ENCODE measurements at places on chromosomes 3 and 15.

- no peak for DNase-seq
Observed at GRCh38 chr3:124879337-124879680, 7.9 kb downstream of the ITGB5 start.

DNA sequence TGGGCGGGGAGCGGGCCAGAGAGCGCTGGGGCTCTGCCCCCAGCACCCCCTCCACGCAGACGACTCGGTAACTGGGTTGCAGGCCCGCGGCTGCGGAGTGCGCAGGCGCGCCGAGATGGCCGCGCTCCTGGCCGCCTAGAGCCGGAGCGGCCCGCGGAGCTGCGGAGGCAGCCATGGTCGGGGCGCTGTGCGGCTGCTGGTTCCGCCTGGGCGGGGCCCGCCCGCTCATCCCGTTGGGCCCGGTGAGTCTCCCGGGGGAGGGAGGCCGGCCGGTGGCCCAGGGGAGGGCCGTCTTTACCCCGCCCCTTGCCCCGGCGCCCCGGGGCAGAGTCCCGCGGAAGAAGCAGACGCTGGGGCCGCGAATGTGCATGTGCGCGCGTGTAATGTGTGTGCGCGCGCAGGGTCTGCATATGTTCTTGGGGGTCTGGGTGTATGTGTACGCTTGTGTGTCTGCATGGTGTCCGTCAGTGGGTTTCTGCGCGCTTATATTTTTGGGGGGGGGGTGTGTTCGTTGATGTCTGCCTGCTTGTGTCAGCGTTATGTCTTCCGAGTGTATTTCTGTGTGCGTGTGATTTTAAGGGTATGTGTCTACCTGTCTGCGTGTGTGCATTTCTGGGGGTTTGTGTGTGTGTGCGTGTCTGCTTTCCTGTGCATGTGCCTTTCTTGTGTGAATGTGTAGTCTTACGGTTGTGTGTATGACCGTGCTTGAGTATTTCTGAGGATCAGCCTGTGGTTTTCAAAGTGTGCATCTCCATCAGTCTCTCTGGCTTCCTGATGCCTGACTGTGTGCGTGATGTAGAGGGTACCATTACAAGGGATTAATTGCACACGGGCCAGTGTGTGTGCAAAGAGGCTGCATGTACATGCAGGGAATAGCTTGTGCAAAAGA is at the start of gene ABHD14A:
TSS of gene ABHD14A (plus strand) at position 102 of the 889 bp plus-strand sequence. CDS start at position 174, 72 bp downstream.
- DNase-seq: peak; percentile 88

DNA sequence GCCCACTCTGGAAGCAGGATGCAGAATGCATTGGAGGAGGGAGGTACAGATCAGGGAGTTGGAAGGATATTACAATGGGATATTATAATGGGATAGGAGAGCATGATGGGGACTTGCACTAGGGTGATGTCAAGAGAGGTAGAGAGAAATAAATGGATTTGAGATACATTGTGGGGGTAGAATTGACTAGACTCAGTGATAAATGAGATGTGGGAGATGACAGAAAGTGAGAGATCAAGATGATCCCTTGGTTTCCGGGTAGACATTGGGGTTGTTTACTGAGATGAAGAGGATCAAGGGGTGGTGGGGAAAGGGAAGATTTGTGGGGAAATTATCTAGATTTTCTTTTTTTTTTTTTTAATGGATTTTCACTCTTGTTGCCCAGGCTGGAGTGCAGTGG is 42.7 kb downstream of the BFSP2 start:
- no peak for DNase-seq

GRCh38 chr3:160948273-160948672 is 156.9 kb downstream of the B3GALNT1 start:
- no peak for DNase-seq

GRCh38 chr3:17110660-17111396 is 226.1 kb downstream of the PLCL2 start:
- no peak for DNase-seq

DNA sequence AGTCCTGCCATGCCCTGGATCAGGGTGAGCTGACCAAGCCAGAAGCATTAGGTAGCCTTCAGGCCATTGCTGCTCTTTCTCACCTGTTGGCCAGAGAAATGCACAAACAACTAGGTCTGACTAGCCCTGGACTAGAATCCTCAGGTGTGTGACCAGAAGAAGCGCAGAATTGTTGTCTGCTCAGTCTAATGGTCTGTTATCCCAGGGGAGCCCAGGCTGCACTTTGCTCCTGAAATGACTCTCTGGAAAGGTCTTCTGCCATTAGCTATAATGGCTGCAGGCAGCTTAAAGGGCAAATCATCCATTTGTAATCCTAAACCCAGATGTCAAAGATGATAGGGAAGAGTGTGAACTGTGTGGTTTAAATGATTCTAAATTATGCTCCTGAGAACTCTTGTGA is 246.1 kb downstream of the NFKBIZ start:
- DNase-seq: no peak

- no peak for DNase-seq
Observed at GRCh38 chr3:14245248-14245639, 66.6 kb downstream of the LSM3 start.

All from CD4-positive, alpha-beta T cell treated with Interferon alpha-2 for 1 hour (primary cell).